ENCODE measurements at places on chromosomes 12 and 14. TPM values are rescaled to one million over a fixed set of nuclear protein-coding genes. Genes with fewer than 3 reads are reported as not detected.

- DNase-seq = no peak
- no peaks in the 10 kb centered on the region for H3K36me3 ChIP-seq
- H3K27me3 ChIP-seq = peaks cover 4% of the 10 kb centered on the region
- no peak overlapping the region for H3K4me3 ChIP-seq
- H3K4me1 ChIP-seq = peaks cover 16% of the 10 kb centered on the region
Observed at GRCh38 chr14:68983191-68983590, 4.1 kb upstream of the ACTN1 start.

GRCh38 chr12:130661486-130662255 is 54.4 kb downstream of the RIMBP2 start:
- H3K27ac ChIP-seq = no peak overlapping the region
- H3K4me3 ChIP-seq = no peak overlapping the region
- no peaks in the 10 kb centered on the region for H3K4me1 ChIP-seq
- no peak for DNase-seq
- no peaks in the 10 kb centered on the region for H3K36me3 ChIP-seq
- H3K27me3 ChIP-seq = no peaks in the 10 kb centered on the region

GRCh38 chr14:28398506-28398905 is 368.1 kb upstream of the FOXG1 start:
- no peak overlapping the region for H3K27ac ChIP-seq
- no peak overlapping the region for H3K4me3 ChIP-seq
- no peaks in the 10 kb centered on the region for H3K4me1 ChIP-seq
- H3K27me3 ChIP-seq = no peaks in the 10 kb centered on the region
- DNase-seq = no peak

DNA sequence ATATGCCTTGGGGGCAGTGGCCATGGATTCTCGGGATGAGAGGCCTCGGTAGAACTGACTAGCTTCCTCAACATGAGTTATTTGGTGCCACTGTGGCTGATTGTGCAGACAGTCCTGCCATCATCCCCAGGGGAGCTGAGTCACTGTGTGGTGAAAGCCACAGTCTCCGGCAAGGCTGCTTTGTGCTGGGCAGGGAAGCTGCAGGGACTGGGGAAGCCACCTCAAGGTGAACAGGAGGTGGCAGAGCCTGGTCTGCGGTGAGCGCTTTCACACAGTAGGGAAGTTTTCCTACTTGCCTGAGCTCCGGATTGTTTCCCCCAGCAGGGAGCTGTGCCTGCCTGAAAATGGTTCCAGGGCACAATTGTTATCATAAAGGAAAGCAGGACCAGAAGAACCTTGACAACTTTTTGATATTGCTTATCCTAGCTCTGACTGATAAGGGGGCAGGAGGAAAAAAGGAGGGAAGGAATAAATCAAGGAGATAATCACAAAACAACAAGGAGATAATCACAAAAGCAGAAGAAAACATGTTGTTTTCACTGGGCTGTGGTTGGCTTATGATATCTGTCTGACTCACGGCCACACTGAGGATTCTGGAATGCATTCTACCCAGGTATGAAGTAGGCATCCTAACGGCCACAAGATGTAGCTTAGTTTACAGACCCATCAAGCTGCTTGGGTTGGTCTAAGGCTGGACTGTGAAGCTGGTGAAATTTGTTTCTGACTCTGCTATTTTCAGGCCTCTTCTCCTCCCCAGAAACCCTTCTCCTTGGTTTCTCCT is 32.2 kb upstream of the GNG2 start:
- peak; percentile 90 for DNase-seq
- no peak overlapping the region for H3K4me3 ChIP-seq
- no peaks in the 10 kb centered on the region for H3K27me3 ChIP-seq
- H3K4me1 ChIP-seq = no peaks in the 10 kb centered on the region
- H3K27ac ChIP-seq = no peak overlapping the region

- H3K4me1 ChIP-seq = no peaks in the 10 kb centered on the region
- DNase-seq = no peak
- H3K4me3 ChIP-seq = no peak overlapping the region
Observed at GRCh38 chr14:89849931-89850330, 104.6 kb downstream of the EFCAB11 start.

DNA sequence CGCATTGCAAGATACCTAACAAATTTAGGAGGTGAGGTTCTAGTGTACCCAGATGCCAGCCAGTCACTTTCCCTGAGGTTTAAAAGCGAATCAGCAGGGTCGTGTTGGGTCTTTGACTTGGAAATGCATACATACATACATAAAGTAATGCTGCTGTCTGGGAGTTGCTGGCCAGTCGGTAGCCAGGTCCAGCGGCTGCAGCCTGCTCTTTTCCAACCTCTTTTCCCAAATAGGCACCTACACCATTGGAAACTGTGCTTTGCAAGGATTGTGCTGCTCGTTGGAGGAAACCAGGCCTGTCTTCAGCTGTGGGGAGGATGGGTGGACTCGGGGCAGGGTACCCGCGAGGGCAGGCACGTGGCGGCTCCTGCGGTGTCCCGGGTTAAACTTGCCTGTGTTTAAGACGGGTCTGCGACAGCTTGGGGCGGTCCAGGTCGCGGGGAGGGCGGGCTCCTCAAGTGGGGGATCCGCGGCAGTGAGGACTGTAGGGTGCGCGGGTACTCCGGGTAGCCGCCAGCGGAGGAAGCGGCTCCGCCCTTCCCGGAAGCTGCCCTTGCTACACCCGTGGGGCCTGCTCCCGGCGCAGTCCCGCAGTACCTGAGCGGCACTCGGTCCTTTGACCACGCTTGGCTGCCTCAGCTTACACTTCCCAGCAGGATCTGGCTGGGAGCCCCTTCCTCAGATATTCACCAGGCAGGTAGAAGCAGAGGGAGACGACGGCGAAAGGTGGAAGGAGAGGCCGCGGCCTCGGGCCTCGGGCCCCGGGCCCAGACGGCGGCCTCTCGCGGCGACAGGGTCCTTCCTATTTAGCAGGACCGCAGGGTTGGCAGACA is 2.7 kb downstream of the TTC6 start:
- peaks cover 82% of the 10 kb centered on the region for H3K27me3 ChIP-seq
- H3K36me3 ChIP-seq = peaks cover 13% of the 10 kb centered on the region
- DNase-seq = no peak
- H3K4me1 ChIP-seq = peaks cover 32% of the 10 kb centered on the region
- H3K27ac ChIP-seq = no peak overlapping the region
- H3K4me3 ChIP-seq = no peak overlapping the region

DNA sequence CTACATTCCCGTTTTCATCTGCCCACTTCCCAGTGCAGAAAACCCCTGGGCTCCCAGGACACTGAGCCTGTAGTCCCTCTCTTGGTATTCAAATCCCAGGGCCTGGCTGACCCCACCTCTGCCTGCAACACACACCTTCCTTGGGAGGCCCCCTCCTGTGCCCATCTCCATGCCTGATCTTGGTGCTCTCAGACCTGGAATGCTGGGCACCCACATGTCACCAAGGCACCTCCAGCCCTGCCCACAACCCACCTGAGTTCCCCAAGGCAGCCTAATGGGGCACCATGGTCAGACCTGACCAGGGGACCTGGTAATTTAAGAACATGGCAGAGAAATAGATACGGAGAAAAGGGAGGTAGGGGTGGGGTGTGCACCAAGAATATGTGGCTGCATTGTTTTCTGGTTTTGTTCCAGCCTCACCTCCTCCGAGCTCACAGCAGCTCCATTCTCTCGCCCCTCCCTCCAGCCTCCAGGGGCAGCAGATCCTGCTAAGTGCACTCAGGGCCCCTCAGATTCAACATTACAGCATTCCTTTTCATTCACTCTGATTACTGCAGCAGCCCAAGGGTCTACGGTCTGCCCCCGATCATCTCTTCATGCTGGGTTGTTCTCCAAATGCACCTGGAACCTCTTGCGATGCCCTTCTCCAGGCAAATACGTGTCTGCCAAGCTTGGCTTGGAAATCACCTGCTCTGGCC is 9.2 kb upstream of the HSP90AA1 start:
- no peak overlapping the region for H3K4me3 ChIP-seq
- H3K36me3 ChIP-seq = no peaks in the 10 kb centered on the region
- H3K27ac ChIP-seq = no peak overlapping the region
- peaks cover 22% of the 10 kb centered on the region for H3K4me1 ChIP-seq
- H3K27me3 ChIP-seq = no peaks in the 10 kb centered on the region

DNA sequence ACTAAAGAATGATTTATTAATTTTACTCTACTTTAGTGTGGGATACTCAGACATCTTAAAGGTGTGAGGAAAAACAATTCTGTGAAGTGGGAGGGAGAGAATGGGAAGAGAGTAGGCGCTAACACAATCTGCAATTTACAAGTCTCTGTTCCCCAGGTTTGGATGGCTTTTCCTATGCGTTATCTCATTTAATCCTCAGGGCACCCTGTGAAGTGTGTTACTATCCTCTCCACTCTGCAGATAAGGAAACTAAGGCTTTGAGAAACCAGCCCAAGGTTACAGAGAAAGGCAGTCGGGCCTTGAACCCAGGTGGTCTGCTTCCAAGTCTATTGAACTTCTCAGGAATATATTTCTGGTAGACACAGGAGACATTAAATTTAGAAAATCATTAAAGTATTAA is 36.2 kb upstream of the TUBA1C start:
- no peaks in the 10 kb centered on the region for H3K4me1 ChIP-seq
- H3K27ac ChIP-seq = no peak overlapping the region
- H3K27me3 ChIP-seq = no peaks in the 10 kb centered on the region
- no peak for DNase-seq
- no peaks in the 10 kb centered on the region for H3K36me3 ChIP-seq

DNA sequence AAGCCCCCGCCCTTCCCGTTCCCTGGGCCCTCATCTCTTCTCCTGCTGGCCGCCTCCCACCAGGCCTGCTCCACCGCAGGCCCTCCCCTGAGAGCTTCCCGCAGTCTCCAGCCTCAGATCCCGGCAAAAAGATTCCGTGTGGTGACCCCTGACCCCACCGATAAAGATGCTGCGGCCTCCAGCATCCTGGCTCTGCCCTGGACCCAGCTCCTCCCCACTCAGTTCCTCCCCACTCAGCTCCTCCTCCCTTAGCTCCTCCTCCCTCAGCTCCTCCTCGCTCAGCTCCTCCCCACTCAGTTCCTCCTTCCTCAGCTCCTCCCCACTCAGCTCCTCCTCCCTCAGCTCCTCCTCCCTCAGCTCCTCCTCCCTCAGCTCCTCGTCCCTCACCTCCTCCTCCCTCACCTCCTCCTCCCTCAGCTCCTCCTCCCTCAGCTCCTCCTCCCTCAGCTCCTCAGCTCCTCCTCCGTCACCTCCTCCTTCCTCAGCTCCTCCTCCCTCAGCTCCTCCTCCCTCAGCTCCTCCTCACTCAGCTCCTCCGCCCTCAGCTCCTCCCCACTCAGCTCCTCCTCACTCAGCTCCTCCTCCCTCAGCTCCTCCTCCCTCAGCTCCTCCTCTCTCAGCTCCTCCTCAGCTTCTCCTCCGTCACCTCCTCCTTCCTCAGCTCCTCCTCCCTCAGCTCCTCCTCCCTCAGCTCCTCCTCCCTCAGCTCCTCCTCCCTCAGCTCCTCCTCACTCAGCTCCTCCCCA is 17.0 kb downstream of the NOC4L start:
- no peak overlapping the region for H3K4me3 ChIP-seq
- no peak overlapping the region for H3K27ac ChIP-seq
- peaks cover 4% of the 10 kb centered on the region for H3K27me3 ChIP-seq
- peaks cover 14% of the 10 kb centered on the region for H3K4me1 ChIP-seq
- DNase-seq = no peak

Gene CHGA
- not detected for total RNA-seq

GRCh38 chr12:53193040-53193439 is 12.3 kb upstream of the CSAD start:
- H3K27me3 ChIP-seq = no peaks in the 10 kb centered on the region
- H3K4me1 ChIP-seq = peaks cover 15% of the 10 kb centered on the region
- DNase-seq = no peak
- H3K4me3 ChIP-seq = no peak overlapping the region
- no peak overlapping the region for H3K27ac ChIP-seq

- H3K4me3 ChIP-seq = peak overlapping the region; percentile 70
- H3K36me3 ChIP-seq = no peaks in the 10 kb centered on the region
- H3K27me3 ChIP-seq = peaks cover 6% of the 10 kb centered on the region
- peaks cover 10% of the 10 kb centered on the region for H3K4me1 ChIP-seq
- H3K27ac ChIP-seq = no peak overlapping the region
- DNase-seq = peak; percentile 33
Observed at GRCh38 chr14:100305324-100306100, 732 bp downstream of the SLC25A29 start.

DNA sequence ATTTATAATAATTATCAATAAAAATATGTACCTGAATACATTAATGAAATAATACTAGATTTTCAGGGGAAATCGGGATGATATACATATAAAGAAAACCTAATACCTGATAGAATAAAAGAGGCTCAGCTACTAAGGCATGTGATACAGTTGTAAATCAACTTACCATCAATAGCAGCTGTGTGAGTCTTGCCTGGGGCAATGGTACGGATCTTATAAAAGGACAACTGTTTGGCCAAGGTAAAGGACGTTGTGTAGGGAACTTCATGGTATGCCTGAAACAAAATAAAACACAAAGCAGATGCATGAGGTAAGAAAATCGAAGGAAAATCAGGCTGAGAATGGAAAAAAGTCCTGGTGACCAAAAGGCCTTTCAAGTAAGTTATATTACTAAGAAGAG is 25.4 kb downstream of the NEK9 start:
- no peak overlapping the region for H3K4me3 ChIP-seq
- H3K36me3 ChIP-seq = peaks cover 41% of the 10 kb centered on the region
- no peak overlapping the region for H3K27ac ChIP-seq
- DNase-seq = no peak
- no peaks in the 10 kb centered on the region for H3K27me3 ChIP-seq

Gene VRTN
- not detected for total RNA-seq

Gene SLIRP
- 146 TPM for total RNA-seq

Gene IL22
- 6.4 TPM for total RNA-seq

Gene PIWIL1
- not detected for total RNA-seq

GRCh38 chr14:79549515-79549914 is 661.8 kb downstream of the DIO2 start:
- H3K4me1 ChIP-seq = no peaks in the 10 kb centered on the region
- no peaks in the 10 kb centered on the region for H3K27me3 ChIP-seq
- no peak overlapping the region for H3K4me3 ChIP-seq
- DNase-seq = no peak
- no peak overlapping the region for H3K27ac ChIP-seq

Gene TMEM253
- not detected for total RNA-seq

DNA sequence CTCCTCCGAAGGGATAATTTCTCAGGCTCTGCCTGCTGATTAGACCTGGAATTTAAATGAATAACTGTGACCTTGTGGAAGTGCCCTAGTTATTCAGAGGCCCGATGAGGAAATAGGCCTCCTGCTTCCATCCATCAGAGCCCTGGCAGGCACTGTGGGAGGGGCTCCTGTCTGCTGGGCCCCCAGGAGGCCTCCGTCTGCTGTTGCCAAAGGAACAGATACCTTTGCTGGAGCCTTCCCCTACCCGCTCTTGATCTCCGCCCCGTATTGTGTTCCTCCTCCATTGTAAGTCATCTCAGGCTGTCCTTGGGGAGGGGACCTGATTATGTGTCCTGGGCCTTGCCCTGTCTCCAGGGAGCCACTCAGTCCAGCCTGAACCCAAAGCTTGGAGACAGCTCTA is 112.3 kb downstream of the NRXN3 start:
- no peaks in the 10 kb centered on the region for H3K4me1 ChIP-seq
- H3K4me3 ChIP-seq = no peak overlapping the region
- H3K36me3 ChIP-seq = no peaks in the 10 kb centered on the region

Gene FGD4
- 0.22 TPM for total RNA-seq

GRCh38 chr12:131986910-131987309 is 37.2 kb downstream of the EP400 start:
- H3K27me3 ChIP-seq = no peaks in the 10 kb centered on the region
- H3K4me3 ChIP-seq = no peak overlapping the region
- H3K4me1 ChIP-seq = no peaks in the 10 kb centered on the region
- H3K36me3 ChIP-seq = peaks cover 36% of the 10 kb centered on the region
- DNase-seq = no peak
- H3K27ac ChIP-seq = no peak overlapping the region

- H3K36me3 ChIP-seq = no peaks in the 10 kb centered on the region
- H3K27me3 ChIP-seq = no peaks in the 10 kb centered on the region
- no peak overlapping the region for H3K27ac ChIP-seq
- no peaks in the 10 kb centered on the region for H3K4me1 ChIP-seq
Observed at GRCh38 chr12:87801860-87802720, 227.1 kb downstream of the C12orf50 start.

All from activated CD4-positive, alpha-beta memory T cell treated with anti-CD3 and anti-CD28 coated beads for 36 hours (primary cell).